ENCODE measurements at places on chromosomes 6 and 20.

GRCh38 chr6:143040018-143040417 lies 20.7 kb upstream of the AIG1 start:
- DNase-seq, result no peak

- no peak for DNase-seq
Measured at GRCh38 chr6:55499591-55499990, 79.4 kb downstream of the HMGCLL1 start.

DNA sequence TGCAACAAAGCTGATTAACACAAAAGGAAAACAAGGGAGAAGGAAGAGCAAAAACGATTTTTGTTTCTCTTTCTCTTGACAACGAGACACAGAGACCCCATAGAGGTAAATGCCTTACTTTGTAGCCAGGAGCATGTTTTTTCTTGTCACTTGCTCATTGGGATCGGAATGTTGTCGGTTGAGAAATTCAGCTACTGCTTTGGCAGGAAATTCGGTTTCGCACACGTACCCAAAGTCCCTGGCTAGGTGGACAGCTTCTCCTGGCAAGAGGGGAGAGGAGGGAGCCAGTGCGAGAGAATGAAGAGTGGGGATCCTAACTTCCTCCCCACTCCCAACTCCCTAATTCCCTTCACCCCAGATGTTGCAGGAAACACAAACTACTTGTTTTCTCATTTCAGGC lies 14.5 kb downstream of the TFAP2A start:
- no peak for DNase-seq

GRCh38 chr6:146790561-146791091 lies 191.9 kb downstream of the ADGB start:
- no peak for DNase-seq

DNA sequence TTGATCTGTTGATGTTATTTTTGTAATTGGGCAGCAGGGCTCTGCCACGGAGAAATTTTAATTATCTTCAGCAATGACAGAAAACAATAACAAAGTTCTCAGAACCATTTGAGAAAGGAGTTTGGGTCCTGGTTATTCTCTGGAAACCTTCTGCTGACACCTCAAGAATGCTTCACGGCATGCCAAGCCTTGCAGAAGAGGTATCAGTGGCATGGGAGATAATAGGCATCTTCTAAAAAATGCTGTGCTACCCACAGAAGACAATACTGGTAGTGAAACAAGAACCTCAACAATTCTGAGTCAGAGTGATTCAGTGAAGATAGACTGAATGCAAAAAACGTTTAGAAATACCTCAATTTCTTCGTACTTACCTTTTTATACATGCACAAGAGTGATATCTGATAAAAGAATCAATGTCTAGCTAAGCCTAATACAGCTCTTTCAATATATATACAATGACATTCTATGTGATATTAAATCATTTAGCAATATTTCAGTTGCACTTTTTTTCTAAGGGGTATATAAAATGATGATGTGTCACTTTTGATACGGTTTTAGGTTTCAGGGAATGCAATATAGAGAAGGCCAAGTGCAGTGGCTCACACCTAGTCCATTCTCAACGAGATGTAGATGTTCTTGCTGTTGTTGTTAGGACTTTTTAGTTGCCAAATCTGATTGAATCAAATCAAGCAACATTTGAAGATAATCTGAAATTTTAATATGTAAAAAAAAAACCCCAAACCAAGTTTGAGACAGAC lies 110.4 kb upstream of the COL21A1 start:
- DNase-seq, result no peak

- no peak for DNase-seq
Measured at GRCh38 chr6:108733706-108734265, 114.4 kb upstream of the ARMC2 start.

DNA sequence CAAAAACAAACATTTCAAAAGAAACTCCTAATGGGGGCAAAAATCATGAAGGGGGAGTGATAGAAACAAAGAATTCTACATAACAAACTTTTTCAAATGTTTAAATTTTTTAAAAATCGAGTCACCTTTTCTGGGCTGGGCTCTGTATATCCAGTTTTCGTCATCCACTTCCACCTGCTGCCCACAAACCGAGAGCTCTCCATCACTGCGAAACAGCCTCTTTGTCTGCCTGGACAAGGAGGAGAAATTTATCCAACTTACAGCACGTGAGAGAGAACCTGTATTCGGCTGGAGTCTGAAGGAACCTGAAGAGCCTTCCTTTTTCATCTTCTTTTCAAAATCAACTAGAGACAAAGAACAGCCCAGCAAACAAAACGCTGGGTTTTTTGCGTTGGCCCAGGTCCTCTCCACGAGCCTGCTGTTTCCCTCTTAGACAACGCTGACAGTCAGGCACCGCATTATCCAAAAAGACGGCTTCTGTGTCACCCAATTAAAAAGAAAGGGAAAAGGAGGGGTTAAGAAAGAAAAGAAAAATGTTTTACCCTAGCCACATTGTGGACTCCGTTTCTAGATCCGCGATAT lies 72.4 kb upstream of the NHSL1 start:
- no peak for DNase-seq

- DNase-seq, result no peak
Measured at GRCh38 chr20:19993958-19994669, 23.0 kb upstream of the NAA20 start.

DNA sequence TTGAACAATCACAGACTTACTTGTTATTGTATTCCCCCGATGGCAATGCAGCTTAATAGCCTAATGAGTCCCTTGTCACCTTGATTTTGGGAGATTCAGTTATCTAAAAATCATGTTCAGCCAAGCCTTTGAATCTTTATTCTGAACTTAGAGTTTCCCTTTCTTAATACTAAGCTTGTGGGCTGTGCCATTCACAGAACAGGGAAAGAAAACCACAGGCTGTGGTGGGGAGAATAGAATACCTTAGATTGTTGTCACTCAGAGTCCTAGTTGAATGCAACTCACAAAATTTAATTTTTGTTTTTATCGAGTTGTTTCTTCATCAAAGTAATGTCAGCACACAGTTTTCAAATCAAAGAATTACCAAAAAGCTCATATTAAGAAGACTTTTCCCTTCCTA lies 37.4 kb downstream of the RFPL4B start:
- no peak for DNase-seq

- no peak for DNase-seq
Measured at GRCh38 chr6:99613705-99614429, 7.2 kb downstream of the PRDM13 start.

DNA sequence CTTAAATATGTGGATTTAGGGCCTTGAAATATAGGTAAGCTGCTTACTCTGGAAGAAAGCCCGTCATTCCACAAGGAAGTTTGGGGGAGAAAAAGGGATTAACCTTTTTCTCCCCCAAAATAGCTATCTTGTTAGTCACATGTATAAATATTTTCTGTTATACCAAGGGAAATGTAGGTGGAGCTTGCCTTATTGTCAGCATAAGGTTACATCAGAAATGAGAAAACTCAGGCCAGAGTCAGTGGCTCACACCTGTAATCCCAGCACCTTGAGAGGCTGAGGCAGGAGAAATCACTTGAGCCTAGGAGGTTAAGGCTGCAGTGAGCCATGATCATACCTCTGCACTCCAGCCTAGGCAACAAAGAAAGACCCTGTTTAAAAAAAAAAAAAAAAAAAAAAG lies 129.9 kb downstream of the LRFN2 start:
- DNase-seq, result no peak

- no peak for DNase-seq
Measured at GRCh38 chr6:53604623-53605190, 59.8 kb upstream of the GCLC start.

GRCh38 chr6:53730767-53731166 lies 64.0 kb upstream of the LRRC1 start:
- DNase-seq, result no peak

DNA sequence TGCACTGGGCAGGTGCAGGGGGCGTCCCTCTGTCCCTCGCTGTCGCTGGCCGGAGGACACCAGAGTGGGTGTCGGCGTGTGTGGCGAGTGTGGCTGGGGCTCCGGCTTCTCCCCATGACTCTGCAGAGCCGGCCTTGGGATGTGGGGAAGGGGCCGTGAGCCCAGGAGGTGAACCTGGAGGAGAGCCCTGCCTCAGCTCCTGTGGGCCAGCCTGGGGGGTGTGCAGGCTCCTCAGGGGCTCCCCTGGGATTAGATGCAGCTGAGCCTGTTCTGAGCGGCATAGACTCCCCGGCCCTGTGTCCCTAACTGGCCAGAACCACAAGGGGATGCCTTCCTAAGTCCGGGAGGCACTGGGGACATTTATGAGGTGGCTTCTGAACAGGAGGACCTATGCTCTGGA lies 73.2 kb upstream of the GATA5 start:
- no peak for DNase-seq

GRCh38 chr6:15329197-15329671 lies 83.4 kb downstream of the JARID2 start:
- no peak for DNase-seq

DNA sequence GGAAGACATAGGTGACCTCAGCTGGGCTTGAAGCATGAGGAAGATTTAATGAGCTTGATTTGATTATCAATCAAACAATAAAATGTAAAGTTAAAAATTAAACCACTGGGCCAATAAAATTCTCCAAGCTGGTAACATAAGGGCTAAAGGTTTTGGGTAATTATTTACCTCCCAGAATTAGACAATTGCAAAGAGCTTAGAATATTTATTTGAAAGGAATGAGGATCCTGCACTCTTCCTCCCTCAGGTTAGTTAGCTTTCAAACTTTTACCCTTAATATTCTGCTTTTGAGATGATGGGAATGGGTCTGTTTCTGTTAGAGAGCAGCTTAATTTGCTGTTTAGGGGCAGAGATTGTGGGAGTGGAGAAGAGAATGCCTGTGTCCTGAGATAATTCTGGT lies at the start of gene SLC17A4:
SLC17A4 (plus strand) TSS at position 208 of the 400 bp plus-strand sequence. CDS start 7,221 bp downstream, outside the sequence.
- DNase-seq, result no peak

DNA sequence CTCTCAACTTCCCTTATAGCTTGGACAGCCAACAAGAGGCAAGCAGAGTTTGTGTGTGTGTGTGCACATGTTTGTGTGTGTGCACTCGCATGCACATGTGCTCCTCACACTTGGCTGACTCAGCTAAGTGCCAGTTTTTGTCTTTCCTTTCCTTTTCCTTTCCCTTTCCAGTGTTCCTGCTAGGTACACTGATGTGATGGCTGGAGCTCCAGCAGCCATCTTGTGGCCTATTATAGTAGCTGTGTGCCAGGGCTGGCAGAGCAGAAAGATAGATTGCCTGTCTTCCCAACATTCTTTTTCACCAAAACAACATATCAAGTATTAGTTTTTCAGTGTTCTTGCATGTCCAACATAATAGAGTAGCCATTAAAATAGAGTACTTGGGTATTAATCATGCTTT lies 79.5 kb downstream of the AK9 start:
- DNase-seq, result no peak

- no peak for DNase-seq
Measured at GRCh38 chr6:45419571-45420082, 41.9 kb upstream of the SUPT3H start.

- DNase-seq, result no peak
Measured at GRCh38 chr6:121297694-121298093, 36.6 kb downstream of the TBC1D32 start.

- no peak for DNase-seq
Measured at GRCh38 chr6:132161283-132161682, 210.1 kb upstream of the CCN2 start.

GRCh38 chr6:21587961-21588480 lies 5.5 kb upstream of the SOX4 start:
- no peak for DNase-seq

- DNase-seq, result no peak
Measured at GRCh38 chr6:3565291-3565690, 108.4 kb upstream of the SLC22A23 start.

DNA sequence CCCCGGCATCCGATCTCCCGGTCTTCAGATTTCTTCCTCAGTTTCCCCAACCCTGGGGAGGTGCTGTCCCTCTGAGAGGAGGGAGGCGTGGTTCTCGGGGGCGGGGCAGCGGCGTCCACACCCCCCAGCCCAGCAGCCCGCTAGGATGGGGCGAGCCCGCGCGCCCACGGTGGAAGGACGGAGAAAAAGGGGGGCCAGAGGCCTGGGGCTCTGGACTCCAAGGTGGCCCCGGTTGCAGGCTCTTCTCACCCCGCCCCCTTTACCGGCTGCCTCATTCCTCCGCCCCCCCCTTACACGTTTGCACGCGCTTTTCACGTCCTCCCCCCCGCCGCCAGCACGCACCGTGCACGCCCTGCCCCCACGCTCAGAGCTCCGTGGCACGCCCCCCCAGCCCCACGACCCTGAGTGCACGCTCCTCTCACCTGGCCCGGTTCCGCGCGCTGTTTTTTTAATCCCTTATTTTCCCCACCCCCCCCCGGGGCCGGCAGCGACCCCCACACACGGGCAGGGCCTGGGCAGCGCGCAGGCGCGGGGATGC lies 402 bp downstream of the ZBTB12 start:
- no peak for DNase-seq

GRCh38 chr20:39607141-39607540 lies 645.0 kb downstream of the DHX35 start:
- DNase-seq, result no peak

All from stimulated activated CD4-positive, alpha-beta T cell treated with anti-CD3 and anti-CD28 coated beads, Interleukin-1b, Interleukin-23, amount 100 ng/mL, for 1 hour (primary cell).